ENCODE measurements at places on chromosomes 13 and 19. TPM values are rescaled to one million over a fixed set of nuclear protein-coding genes. Genes with fewer than 3 reads are reported as not detected.
A peak's percentile ranks its signal among the peaks of the same experiment; 100 is the strongest.

The ZNF331 gene
- 28.0 TPM for total RNA-seq

The NOTCH3 gene
- total RNA-seq = 21.5 TPM

The RASL11A gene
- 59.7 TPM for total RNA-seq

The CGB8 gene
- 1.2 TPM for total RNA-seq

The ERICH6B gene
- not detected for total RNA-seq

The C19orf67 gene
- not detected for total RNA-seq

GRCh38 chr13:83168590-83168989 is 713.7 kb downstream of the SLITRK1 start:
- H3K27ac ChIP-seq = no peak overlapping the region
- no peak for DNase-seq
- H3K4me3 ChIP-seq = no peak overlapping the region
- no peaks in the 10 kb centered on the region for H3K4me1 ChIP-seq
- no peaks in the 10 kb centered on the region for H3K27me3 ChIP-seq
- H3K36me3 ChIP-seq = no peaks in the 10 kb centered on the region

GRCh38 chr13:99969919-99970650 is 1.5 kb downstream of the ZIC5 start:
- H3K27ac ChIP-seq = no peak overlapping the region
- H3K36me3 ChIP-seq = no peaks in the 10 kb centered on the region
- peaks cover 72% of the 10 kb centered on the region for H3K27me3 ChIP-seq
- no peak for DNase-seq
- H3K4me3 ChIP-seq = peak overlapping the region; percentile 47

- H3K27me3 ChIP-seq = no peaks in the 10 kb centered on the region
- H3K4me1 ChIP-seq = no peaks in the 10 kb centered on the region
- no peak overlapping the region for H3K4me3 ChIP-seq
- no peak overlapping the region for H3K27ac ChIP-seq
- no peak for DNase-seq
These were observed 258.5 kb downstream of the COG6 start for GRCh38 chr13:39913928-39914327.

GRCh38 chr13:33032037-33032625 is 15.9 kb downstream of the KL start:
- no peak for DNase-seq
- H3K27me3 ChIP-seq = no peaks in the 10 kb centered on the region
- H3K4me1 ChIP-seq = no peaks in the 10 kb centered on the region
- no peak overlapping the region for H3K4me3 ChIP-seq
- H3K27ac ChIP-seq = no peak overlapping the region

- H3K4me3 ChIP-seq = no peak overlapping the region
- no peak overlapping the region for H3K27ac ChIP-seq
- no peaks in the 10 kb centered on the region for H3K27me3 ChIP-seq
These were observed 1.4 kb downstream of the SYNGR4 start for GRCh38 chr19:48365602-48366001.

DNA sequence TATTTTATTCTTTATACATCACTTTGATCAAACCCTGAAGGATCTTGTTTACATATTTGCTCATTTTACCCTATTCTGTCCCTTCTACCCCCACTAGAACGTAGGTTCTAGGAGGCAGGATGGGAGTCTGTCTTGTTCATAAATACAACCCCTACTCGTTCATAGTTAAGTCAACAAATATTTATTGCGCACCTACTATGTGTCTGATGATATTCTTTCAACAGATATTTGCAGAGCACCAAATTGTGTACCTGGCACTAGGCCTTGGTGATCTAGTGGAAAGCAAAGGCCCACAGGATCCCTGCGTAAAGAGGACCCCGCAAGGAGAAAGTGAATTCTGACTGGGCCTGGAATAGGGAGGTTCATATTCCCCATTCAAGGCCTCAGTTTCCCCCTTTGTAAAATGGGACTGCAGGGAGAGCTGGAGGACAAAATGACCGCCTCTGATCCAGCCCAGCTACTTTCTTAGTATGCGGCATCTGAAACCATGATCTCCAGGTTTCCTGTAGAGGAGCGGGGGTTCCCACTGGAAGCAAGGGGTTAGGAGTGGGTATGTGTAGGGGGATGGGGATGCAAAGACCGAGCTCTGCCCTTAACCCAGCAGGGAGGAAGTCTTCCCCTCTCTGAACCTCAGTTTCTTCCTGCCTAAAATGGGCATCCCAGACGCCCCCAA is 534 bp upstream of the GEMIN7 start:
- no peak for DNase-seq
- no peak overlapping the region for H3K27ac ChIP-seq
- H3K4me1 ChIP-seq = peaks cover 11% of the 10 kb centered on the region
- H3K4me3 ChIP-seq = peak overlapping the region; percentile 100
- H3K36me3 ChIP-seq = no peaks in the 10 kb centered on the region

GRCh38 chr19:49333418-49333805 is 1.8 kb upstream of the CD37 start:
- H3K4me1 ChIP-seq = no peaks in the 10 kb centered on the region
- H3K27me3 ChIP-seq = no peaks in the 10 kb centered on the region
- no peaks in the 10 kb centered on the region for H3K36me3 ChIP-seq
- H3K27ac ChIP-seq = no peak overlapping the region
- no peak overlapping the region for H3K4me3 ChIP-seq

GRCh38 chr19:6887316-6887715 is at the start of gene ADGRE1:
ADGRE1 (plus strand) TSS chr19:6887579; CDS start chr19:6887609, 30 bp downstream.
- DNase-seq = no peak
- H3K4me1 ChIP-seq = no peaks in the 10 kb centered on the region
- no peaks in the 10 kb centered on the region for H3K36me3 ChIP-seq
- no peak within 1 kb of the TSS for H3K27ac ChIP-seq
- H3K27me3 ChIP-seq = peaks cover 44% of the 10 kb centered on the region

DNA sequence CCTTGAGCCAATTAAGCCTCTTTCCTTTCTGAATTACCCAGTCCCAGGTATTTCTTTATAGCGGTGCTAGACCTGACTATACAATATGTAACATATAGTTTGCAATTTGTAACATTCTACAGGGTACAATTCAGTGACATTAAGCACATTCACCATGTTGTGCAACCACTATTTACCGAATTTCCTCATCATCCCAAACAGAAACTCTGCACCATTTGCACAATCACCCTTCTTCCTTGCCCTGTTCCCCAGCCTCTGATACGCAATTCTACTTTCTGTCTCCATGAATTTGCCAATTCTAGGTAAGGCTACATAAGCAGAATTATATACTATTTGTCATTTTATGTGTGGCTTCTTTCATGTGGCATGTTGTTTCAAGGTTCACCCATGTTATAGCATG is 13.7 kb upstream of the SIGLEC10 start:
- no peaks in the 10 kb centered on the region for H3K36me3 ChIP-seq
- no peak overlapping the region for H3K27ac ChIP-seq
- no peaks in the 10 kb centered on the region for H3K4me1 ChIP-seq

DNA sequence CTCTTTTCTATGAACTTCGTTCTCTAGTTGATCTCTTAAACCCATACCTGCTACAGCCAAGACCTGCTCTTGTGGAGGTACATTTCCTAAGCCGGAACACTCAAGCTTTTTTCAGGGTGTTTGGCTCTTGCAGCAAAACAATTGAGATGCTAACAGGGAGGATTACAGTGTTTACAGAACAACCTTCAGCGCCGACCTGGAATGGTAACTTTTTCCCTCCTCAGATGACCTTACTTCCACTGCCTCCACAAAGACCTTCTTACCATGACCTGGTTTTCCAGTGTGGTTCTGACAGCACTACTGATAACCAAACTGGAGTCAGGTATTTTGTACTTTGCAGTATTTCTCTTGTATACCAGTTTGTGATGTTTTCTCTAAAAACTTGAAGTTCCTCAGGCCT is 506 bp downstream of the KCNRG start:
- no peak overlapping the region for H3K4me3 ChIP-seq
- H3K27me3 ChIP-seq = no peaks in the 10 kb centered on the region
- DNase-seq = no peak
- no peaks in the 10 kb centered on the region for H3K4me1 ChIP-seq

DNA sequence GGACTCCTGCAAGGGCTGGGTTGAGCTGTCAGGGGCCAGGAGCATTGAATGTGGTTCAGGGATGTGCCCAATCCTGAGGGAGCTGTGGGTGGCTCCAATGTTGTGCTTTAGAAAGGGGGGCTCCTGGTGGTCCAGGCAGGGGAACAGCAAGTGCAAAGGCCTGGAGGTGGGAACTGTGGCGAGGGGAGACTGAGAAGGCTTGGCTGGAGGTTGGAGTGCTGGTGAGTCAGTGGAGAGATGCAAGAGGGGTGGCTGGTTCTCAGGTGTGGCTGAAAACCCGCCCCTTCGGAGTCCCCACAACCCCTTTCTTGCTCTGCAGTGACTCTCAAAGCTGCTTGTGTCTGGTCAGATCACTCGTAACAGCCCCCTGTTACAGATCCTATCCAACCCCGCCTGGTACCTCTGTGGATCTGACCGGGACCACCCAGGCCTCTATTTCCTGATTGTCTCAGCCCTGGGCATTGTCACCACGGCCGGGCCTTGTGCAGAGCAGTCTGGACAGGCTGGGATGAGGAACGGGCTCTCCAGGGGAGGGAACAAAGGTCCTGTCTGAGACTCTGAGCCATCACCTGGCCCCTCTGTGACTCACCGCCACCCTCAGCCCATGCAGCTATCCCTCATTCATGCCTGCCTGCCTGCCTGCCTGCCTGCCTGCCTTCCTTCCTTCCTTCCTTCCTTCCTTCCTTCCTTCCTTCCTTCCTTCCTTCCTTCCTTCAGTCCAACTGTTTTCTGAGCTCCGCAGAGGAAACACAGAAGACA is 1.4 kb upstream of the KCNN1 start:
- no peaks in the 10 kb centered on the region for H3K4me1 ChIP-seq
- no peak for DNase-seq
- H3K27ac ChIP-seq = no peak overlapping the region
- no peaks in the 10 kb centered on the region for H3K27me3 ChIP-seq

DNA sequence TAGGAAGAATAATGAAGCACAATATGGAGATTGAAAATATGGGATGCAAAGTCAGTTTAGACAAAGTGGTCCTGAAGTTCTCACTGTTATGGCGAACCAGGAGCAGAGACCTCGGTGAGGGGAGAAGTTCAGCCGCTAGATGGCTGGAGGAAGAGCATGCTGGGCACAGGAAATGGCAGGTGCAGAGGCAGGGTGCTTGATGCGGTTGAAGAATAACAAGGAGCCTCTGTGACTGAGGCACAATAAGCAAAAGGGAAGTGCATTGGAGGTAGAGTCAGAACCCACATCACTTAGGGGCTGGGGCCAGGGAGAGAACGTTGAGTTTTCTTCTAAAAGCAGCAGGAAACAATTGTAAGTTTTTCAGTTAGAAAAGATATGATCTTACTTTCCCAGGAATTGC is 1725.2 kb downstream of the EFNB2 start:
- no peaks in the 10 kb centered on the region for H3K4me1 ChIP-seq
- no peak for DNase-seq
- no peak overlapping the region for H3K27ac ChIP-seq
- no peaks in the 10 kb centered on the region for H3K27me3 ChIP-seq
- no peak overlapping the region for H3K4me3 ChIP-seq

DNA sequence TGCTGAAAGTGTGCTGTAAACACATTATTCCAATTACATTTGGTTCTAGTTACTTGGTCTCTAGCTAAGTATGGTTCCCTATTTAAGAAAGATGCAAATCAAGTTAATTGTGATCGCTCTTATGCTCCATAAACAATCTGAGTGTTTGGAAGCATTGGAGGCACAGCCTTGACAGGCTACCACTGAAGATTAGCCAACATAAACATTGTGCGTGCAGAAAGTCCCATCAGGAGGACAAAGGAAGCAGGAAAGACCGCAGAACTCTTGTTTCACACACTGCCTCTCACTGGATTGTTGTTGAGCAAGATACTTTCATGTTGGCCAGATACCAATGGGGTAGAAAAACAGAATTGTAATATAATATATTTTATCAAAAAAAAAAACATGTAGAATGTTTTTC is 814.4 kb downstream of the EFNB2 start:
- H3K27ac ChIP-seq = no peak overlapping the region
- DNase-seq = no peak
- H3K27me3 ChIP-seq = no peaks in the 10 kb centered on the region
- no peak overlapping the region for H3K4me3 ChIP-seq

DNA sequence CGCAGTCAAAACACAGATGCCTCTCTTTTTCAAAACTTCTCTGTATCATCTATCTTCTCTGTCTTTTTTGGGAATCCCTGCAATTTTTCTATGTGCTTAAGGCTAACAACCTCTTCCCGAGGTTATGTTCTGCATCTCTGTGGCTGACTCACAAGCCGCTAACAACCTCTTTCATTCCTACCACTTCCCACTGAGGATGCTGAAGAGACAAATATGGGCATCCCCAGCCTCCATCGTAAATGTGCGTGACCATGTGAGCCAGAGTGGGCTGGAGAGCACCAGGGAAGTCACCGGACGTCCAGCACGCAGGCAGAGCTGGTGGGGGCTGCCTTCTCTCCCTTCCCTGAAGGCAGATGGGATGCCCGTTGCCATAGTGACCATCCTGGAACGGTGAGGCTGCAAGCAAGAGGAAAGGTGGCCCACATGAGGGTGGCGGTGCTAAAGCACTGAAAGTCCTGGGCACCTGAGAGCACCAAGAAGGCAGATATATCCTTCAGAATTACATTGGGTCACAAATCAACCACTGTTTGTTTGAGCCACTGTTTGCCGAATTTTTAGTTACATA is 122.8 kb downstream of the SHISA2 start:
- no peaks in the 10 kb centered on the region for H3K4me1 ChIP-seq
- no peaks in the 10 kb centered on the region for H3K27me3 ChIP-seq
- H3K4me3 ChIP-seq = no peak overlapping the region
- no peaks in the 10 kb centered on the region for H3K36me3 ChIP-seq
- no peak overlapping the region for H3K27ac ChIP-seq
- no peak for DNase-seq

DNA sequence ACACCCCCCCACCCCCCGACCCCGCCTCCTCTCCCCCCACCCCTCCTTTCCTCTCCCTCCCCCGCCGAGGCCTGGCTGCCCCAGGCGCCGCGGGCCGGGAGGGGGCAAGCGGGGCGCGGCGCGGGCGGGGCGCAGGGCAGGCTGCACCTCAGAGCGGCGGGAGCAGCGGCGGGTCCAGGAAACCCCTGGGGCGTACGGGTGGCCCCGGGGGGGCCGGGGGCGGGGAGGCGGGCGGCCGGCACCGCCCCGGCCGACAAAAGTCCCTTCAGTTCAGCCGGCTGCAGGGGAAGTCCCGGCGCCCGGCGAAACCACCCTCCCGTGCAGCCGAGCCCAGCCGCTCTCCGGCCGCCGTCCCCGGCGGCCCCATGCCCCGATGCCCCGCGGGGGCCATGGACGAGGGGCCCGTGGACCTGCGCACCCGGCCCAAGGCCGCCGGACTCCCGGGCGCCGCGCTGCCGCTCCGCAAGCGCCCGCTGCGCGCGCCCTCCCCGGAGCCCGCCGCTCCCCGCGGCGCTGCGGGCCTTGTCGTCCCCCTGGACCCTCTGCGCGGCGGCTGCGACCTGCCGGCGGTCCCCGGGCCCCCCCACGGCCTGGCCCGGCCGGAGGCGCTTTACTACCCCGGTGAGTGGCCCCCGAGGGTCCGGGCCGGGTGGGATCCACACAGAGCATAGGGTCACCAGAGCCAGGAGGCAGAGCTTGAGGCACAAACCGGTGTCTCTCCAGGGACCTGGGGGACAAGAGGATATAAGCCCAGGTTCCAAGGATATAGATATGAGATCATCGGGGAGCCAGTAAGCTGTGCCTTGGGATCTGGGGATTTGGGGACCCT is at the start of gene BCL3:
Gene BCL3 (plus strand): TSS at position 283 of the 829 bp plus-strand sequence. CDS start 83 bp downstream, at position 366.
- H3K36me3 ChIP-seq = no peaks in the 10 kb centered on the region
- H3K4me1 ChIP-seq = peaks cover 55% of the 10 kb centered on the region
- H3K4me3 ChIP-seq = peak within 1 kb of the TSS; percentile 91
- peak; percentile 67 for DNase-seq

- no peak overlapping the region for H3K4me3 ChIP-seq
- H3K27ac ChIP-seq = no peak overlapping the region
- DNase-seq = no peak
- H3K4me1 ChIP-seq = peaks cover 12% of the 10 kb centered on the region
- H3K27me3 ChIP-seq = no peaks in the 10 kb centered on the region
- H3K36me3 ChIP-seq = no peaks in the 10 kb centered on the region
These were observed 16.3 kb upstream of the PTBP1 start for GRCh38 chr19:780935-781334.
